ENCODE measurements at places on chromosomes 16 and 17.

DNA sequence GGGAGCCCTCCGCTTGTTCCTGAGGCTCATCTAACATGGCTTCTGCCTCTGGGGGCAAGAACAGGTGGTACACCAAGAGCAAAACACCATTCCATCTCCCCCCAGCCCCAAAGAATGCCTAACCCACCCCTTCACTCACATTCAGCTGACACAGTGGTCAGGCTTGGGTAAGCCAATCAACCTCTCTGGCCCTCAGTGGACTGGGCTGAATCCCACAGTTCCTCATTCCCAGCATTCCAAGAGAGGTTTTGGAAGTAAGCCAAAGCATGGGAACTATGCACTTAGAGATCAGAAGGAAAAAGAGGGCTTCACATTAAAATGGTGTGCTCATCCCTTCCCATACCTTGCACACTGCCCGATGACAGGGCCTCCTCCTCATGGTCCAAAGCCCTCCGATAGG is 7.8 kb downstream of the PIGS start:
- DNase-seq = no peak

DNA sequence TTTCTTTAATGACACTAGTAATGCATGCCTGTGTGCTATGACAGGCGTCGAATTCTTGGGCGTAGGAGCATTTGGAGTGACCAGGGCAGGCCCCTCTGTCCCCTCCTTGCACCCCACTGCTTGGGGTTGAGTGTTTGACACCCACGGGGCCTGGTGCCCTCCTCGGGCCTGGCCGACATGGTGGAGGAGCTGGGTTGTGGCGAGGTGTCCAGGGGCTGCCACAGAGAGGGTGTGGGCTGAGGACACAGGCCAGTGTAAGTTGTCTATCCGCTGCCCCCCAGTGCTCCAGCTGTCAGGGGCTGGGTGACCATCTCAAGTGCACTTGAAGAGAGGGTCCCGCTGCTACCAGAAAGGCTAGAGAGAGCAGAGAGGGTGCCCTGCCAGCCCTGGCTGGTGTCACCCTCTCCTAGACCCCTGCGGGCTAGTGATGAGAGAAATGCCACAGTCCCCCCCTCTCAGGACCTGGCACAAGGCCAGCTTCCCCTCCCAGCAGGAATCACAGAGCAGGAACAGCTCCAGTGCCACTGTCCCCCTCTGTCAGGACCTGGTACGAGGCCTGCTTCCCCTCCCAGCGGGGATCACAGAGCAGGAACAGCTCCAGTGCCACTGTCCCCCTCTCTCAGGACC is 30.5 kb downstream of the MGRN1 start:
- no peak for DNase-seq

DNA sequence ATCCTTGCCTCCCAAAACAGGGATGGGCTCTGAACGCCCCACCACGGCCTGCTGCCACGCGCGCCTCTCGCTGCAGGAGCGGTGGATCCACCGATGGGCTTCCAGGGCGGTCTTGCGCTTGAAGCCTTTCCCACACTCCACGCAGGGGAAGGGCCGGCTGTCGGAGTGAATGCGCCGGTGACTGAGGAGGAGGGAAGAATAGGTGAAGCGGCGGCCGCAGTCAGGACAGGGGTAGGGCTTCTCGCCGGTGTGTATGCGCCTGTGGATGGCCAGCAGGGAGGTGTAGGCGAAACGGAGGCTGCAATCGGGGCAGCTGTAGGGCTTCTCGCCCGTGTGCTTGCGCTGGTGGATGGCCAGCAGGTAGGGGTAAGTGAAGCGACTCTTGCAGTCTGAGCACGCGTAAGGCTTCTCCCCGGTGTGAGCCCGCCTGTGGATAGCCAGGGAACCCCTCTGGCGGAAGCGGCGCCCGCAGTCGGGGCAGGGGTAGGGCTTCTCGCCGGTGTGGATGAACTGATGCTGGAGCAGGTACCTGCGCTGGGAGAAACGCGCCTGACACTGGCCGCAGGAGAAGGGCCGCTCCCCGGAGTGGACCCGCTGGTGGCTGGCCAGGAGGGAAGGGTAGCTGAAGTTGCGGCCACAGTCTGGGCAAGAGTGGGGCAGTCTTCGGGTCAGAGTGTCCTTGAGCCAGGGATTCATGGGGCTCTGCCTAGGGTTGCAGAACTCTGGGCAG is 2.7 kb downstream of the ZNF785 start:
- DNase-seq = no peak

- DNase-seq = no peak
These were observed 759 bp downstream of the ASPHD1 start for GRCh38 chr16:29900888-29901606.

- no peak for DNase-seq
These were observed 11.5 kb downstream of the MGAT5B start for GRCh38 chr17:76879691-76880090.

DNA sequence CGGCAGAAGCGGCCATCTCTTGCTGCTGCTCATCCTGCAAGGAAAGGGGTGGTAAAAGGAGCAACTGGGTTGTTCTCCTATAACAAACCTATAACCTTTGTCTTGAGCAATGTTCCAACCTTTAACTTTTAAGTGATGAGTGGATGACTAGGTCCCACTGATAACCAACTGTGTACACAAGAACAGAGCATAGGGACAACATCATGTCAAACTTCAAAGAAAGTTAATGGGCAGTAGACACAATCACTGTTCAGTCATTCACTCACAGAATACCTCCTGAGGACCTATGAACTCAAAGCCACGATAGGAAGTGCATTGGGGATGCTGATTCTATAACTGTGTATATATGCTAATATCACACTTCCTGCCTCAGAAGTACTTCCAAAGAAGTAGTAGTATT is 21.6 kb downstream of the CFAP97D1 start:
- DNase-seq = no peak

DNA sequence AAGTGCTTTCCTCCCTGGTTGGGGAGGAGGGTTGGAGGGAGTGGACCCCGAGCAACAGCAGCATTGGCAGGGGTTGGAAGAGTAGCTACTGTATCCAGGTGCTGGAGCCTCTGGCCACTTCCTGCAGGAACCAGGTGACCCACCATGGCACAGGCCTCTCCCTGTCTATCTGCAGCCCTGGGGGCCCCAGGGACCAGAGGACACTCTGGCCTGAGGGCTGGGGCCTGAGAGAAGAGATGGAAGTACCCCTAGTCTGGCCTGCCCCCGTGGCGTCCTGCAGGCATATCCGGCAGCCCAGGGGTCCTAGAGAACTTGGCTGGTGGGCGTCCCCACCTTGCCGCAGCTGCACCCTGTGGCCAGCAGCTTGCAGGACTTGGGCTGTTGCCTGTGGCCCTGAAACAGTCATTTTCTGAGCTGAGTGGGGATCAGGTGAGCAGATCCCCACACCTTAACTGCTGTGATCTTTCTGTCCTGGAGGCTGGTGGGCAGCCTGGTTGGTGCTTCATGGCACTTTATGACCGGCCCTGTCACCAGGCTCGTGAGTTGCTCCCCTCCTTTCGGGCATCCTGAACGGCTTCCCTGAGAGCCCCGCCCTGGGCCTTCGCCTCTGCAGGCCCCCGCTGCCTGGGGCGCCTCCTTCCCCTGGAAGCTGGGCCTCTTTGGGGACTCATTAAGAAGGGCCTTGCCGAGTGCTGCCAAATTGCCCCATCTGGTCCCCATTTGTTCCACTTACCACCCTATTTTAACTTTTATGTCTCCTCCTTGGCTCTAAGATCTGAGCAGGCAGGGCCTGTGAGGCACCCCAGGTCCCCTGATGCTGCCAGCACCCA is 298.6 kb downstream of the SEC14L1 start:
- no peak for DNase-seq

DNA sequence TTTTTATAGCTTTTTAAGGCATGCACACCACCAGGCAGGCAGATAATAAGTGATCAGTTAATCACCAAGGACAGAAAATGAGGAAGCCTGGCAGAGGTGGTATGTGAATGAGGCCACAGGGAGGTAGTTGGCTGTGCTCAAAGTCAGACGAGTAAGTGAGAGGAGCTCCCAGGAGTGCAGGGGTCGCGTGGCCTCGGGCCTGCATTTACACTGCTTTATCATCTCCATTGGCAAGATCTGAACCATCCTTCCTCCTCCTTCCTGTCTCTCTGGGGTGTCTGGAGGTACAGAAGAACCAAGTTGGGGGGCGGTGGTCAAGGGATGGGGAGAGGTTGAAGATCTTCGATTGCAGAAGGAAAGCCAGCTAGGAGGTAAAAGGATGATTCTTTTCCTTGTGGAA is 320.1 kb downstream of the SOX9 start:
- DNase-seq = no peak

DNA sequence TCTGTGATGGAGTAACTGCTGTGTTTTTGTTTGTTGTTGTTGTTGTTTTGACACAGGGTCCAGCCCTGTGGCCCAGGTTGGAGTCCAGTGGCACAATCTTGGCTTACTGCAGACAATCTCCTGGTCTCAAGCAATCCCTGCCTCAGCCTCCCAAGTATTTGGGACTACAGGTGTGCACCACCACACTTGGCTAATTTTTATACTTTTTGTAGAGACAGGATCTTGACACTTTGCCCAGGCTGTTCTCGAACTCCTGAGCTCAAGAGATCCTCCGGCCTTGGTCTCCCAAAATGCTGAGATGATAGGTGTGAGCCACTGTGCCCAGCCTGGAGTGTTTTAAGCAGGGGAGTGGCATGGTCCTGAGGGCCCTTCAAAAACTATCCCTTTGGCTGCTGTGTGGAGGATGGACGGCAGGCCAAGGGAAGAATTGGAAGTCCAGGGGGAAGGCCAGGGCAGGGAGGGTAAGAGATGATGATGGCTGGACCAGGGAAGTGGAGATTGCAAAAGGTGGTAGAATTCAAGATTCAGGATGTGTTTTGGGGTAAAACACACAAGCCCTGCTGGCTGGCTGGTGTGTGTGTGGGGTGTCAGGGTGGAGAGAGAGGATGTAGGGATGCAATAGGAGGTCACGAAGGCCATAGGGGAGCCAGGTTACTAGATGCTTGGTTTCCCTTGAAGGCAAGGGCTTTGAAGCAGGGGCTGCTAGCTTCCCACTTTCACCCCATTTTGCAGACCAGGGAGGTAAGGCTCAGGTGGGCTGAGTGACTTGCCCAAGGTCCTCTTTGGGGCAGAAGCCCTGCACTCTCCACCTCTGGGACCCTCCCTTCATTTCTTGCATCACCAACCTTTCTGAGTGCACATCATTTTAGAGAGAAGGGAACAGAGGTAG is 18.8 kb upstream of the PLLP start:
- DNase-seq = no peak

DNA sequence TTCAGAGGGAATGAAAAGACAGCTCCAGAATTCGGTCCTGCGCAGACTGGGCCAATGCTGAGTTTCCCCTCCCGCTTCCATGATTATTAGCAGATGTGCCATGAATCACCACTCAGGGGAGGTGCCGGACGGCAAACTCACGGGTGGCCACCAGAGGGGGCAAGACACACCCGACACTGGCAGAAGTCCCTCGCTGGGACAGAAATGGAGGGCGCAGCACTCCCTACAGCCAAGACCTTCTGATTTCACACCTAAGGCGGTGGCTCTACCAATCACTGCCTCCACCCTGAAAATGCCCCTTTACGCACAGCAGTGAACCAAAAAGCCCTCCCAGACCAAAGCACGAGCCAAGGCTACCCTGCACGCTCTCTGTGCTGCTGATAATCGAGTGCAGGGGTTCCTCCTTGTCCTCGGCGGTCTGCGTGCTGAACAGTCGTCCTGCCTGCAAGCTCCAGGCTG is 26.8 kb downstream of the TRAP1 start:
- peak; percentile 67 for DNase-seq

DNA sequence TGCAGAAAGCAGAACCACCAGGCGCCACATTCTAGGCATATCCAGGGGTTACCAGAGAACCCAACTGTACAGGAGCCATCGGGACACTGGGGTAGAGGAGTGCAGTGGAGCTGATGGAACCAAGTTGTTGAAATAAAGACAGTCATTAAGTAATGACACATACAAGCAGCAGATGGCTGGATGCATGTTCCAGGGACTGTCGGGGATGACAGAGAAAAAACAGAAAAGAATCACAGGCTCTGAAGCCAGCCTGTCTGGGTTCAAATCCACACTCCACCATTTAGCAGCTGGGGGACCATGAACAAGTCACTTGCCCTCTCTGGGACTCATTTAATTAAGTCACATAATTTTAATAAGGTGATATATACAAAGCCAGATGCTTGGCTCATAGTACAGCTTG is 117.1 kb downstream of the ZNF423 start:
- no peak for DNase-seq

DNA sequence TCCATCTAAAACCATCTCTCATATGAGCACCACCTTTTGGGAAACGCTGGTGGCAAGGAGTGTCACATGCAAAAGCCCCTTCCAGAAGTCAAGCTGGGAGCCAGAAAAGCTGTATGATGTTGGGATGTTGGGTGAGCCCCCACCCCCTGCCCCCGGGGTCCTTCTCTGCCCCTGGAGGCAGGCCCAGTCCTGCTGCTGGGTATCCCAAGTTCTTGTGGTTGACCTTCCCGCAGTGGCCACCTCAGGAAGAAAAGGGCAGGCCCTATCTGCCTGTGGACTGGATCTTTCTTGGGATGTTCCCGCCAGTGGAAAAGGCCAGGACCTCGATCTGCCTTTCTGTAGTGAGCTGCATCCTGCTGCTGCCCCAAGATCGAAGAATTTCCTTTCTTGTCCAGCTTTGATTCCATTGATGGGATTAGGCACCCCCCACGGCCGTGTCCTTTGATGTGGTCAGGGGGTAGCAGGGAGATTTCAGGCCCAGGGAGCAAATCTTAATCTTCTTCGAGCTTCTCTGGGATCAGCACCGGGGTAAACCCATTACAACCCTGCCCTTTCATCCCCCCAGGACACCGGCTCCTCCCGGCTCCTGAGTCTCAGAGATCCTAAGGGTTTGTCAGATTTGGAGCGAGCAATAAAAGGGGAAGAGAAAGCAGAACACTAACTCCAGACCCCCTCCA is 165.6 kb downstream of the RAB11FIP4 start:
- DNase-seq = no peak

DNA sequence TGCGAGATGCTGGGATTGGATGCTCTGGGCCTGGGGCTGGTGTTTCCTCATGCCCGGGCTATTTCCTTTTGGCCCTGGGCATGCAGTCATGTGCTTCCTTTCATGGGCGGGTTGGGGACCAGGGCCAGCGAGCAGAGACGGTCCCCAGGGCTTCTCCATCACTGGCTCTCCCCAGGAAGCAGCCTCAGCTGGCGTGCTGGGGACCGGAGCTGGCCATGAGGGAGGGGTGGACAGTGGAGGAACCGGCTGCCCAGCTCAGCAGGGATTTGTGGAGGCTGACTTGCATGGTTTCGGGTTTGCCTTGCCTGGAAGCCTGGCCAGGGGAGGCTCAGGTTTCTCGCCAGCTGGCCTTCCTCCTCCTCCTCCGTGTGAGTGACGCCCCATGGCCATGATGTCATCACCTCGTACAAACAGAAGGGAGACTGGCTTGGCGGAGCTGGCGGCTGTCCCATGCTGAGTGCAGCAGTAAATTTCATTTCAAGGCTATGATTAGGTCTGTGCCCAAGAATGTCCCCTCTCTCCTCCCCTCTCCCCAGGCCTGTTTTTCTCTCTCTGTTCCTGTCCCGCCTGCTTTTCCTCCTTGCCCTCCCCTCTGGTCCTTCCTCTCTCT is 8.9 kb upstream of the TIMP2 start:
- DNase-seq = no peak

- DNase-seq = peak; percentile 40
These were observed 219.3 kb upstream of the GSE1 start for GRCh38 chr16:85393674-85394451.

Measured in stimulated activated CD8-positive, alpha-beta memory T cell treated with anti-CD3 and anti-CD28 coated beads, Interleukin-12 subunit alpha, Interleukin-12 subunit beta, amount 100 ng/mL, for 4 hours (primary cell).